Ammon's horn (tissue), 1 donor: ENCODE measurements at places on chromosomes 5 and 9.

- DNase-seq, result no peak
These were observed 172.2 kb downstream of the PSAT1 start for GRCh38 chr9:78468974-78469576.

DNA sequence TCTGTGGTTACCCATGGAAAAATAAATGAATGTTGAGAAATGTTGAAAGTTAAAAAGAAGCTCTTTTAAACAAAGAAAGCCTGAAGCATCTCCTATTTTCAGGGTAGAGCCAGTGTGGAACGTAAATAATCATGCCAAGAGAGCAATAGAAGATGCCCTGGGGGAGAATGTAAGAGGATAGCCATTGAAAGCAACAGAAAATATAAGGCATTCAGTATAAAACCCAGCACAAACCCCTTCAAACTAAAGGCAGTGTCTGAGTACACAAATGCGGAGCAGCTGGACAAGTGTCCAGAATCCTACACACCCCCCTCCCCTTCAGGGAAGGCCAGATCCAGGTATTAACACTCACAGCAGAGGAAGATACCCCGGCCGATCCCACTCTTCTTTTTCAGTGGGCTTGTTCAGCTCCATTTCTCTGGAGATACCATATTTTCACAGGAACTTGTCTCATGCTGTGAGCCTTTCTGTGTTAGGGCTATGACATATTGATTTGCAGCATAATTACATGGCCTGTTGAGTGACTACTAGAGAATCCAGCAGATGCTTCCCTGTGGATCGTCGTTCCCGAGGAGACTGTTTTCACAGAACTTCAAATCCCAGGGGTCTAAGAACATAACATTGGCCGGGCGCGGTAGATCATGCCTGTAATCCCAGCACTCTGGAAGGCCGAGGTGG, 101.2 kb downstream of the PLK2 start:
- no peak for DNase-seq

DNA sequence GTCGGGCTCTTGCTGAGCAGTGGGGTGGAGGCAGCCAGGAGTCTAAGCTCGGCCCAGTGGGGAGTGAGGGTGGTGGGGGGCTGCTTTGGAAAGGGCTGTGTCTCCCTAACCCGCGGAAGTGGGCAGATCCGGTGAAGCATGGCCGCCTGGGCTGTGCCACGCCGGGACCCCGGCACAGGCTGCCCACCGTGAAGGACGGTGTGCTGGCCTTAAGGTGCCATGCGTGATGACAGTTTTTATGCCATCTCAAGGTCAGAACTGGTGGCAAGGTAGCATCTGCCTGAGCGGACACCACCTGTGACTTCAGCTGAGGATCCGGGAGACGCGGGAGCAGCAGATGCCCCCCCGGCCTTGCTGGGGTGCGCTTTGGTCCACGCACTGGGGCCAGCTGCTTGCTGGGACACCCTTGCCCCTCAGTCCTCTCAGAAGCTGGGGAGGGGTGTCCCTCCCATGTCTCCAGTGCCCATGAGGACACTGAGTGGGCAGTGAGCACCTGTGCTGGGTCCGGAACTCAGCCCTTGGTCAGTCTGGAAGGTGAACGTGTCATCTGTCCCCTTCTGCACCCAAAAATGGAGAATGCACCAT, 53.9 kb downstream of the AHRR start:
- DNase-seq, result no peak

DNA sequence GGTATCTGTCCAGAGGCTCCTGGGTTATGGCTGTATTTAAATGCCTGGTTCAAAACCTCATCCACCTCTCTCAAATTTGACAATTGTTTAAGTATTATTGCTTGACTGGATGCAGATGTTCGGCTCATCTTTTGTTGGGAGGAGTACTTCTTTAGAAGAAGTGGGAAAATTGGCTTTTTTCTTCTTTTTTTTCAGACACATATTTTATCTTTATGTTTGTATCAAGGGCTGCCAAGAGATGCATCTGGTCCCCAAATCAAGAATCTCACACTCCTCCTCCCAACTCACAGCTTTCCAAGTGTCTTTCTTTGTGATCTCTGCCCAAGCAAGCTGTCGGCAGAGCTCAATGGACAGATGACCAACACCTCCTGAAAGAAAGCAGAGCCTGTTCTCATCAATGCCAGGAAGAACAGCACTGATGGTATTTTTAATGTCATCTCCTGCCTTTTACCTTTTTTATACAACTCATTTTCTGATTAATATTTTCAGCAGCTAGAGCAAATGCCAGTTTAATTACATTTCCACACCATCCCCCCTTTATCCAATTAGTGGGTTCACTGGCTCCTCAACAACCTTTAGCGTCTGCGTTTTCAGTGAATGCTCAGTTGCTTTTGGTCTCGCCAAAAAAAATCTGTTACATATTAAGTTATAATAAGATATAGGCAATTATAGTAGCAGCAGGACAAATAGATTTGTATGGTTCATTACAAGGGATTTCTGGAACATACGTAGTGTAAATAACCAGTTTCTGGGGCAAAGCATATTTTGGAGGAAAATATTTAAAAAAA, 110.3 kb upstream of the SLIT3 start:
- no peak for DNase-seq

DNA sequence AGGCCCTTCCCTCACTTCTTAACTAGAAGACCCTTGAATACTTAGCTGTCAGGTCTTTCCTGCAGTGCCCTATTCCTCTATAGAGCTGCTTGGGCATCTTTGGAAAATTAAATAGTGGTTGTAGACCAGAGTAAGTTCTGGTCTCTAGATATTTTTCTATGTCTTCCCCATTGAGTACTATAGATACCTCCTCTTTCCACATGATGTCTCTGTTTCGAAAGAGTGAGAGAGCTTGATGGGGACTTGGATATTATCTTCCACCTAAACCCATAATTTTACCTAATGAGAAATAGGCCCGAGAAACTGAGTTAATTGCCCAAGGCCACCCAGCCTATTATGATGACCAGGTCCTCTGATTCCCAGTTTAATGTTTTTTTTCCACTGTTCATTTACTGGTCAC, 40.2 kb downstream of the SPEF2 start:
- DNase-seq, result no peak

- DNase-seq, result no peak
These were observed 64.5 kb downstream of the C9orf152 start for GRCh38 chr9:110143485-110143884.

- no peak for DNase-seq
These were observed 31.0 kb upstream of the GNA14 start for GRCh38 chr9:77679088-77679487.

- no peak for DNase-seq
These were observed 24.8 kb downstream of the FYB1 start for GRCh38 chr5:39194466-39195136.
